Stimulated activated CD8-positive, alpha-beta memory T cell treated with anti-CD3 and anti-CD28 coated beads, Interleukin-4, amount 100 ng/mL, for 1 hour (primary cell): ENCODE measurements at places on chromosomes 1 and 21.

DNA sequence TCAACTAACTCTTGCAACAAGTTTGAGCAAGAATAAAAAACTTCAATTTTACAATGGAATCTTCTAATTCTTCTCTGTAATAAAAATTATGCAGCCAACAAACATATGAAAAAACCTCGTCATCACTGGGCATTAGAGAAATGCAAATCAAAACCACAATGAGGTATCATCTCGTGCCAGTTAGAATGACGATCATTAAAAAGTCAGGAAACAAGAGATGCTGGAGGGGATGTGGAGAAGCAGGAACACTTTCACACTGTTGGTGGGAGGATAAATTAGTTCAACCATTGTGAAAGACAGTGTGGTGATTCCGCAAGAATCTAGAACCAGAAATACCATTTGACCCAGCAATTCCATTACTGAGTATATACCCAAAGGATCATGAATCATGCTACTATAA is 327.5 kb upstream of the LYPLAL1 start:
- no peak for DNase-seq

DNA sequence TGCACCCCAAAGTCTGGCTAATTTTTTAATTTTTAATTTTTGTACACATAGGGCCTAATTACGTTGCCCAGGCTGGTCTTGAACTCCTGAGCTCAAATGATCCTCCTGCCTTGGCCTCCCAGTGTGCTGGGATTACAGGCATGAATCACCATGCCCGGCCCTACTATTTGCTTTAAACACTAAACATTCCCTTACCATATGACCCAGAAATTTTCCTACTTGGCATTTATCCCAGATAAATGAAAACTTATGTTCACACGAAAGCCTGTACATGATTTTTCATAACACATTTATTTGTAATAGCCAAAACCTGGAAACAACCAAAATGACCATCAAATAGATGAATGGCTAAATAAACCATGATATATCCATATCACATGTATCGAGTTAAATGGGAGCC is 35.8 kb downstream of the NDUFS5 start:
- no peak for DNase-seq

DNA sequence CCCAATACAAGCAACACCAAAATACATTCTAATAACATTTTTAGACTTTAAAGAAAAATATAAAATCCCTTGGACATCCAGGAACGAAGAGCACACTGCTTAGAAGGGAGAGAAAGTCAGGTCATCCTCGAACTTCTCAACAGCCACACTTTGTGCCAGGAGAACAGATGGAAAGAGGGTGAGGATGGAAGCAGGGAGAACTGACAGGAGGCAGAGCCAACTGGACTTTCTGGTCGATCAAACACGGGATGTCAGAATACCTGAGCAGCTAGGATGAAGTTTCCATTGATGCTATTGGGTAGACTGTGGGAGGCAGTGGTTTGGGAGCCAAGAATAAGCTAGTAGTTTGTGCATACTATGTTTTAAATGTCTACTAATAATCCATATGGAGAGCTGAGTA is 111.4 kb downstream of the TOMM20 start:
- DNase-seq, result no peak

DNA sequence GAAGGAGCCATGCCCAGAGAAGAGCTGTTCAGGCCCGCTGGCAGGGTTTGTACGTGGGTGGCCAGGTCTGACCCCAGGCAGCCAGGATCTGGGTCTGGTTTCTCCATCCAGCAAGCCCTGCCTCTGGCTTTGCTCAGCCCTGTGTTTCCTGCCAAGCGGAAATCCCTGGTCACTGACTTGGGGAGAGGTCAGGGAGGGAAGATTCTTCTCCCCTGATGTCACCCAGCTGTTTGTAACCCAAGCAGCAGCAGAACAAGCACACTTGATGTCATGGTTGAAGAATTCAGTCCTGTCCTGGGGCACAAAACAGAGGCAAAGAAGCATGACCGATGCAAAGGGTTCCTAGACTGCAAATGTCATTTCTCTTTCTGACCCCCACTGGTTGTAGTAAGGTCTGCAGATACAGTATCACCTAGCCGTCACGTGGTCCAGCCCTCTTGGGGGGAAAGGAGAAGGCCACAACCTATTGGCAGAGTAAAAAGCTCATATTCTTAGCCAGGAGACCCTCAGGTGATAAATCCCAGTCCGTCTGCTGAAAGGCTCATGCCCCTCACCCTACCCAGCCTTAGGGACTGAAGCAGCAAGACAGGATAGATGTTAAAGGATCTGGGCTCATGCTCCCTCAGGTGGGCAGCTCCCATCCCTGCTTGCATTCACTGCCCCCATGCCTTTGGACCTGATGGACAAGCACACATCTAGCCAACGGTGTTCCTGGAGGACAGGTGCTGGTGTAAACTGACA is 120.9 kb downstream of the SYT2 start:
- no peak for DNase-seq

- no peak for DNase-seq
Measured at GRCh38 chr1:30695439-30695841, 27.9 kb downstream of the MATN1 start.

- DNase-seq, result no peak
Measured at GRCh38 chr1:27545271-27545670, 55.3 kb upstream of the WASF2 start.

DNA sequence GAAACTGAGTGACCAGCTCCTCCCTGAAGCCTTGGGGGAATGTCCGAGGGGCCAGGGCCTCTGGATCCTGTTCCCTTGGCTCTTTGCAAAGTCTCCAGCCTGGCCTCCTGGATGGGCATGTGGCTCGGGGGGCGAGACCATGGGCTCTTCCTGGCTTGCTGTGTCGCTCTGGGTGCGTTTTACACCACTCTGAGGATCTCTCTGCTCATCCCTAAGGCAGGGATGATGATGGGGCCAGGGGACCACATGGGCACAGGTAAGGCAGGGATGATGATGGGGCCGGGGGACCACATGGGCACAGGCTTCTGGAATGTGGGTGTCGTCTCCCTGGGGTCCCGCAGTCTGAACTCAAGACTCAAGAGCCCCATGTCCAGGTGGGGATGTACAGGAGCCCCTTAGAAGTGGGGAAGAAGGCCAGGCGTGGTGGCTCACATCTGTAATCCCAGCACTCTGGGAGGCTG is 17.7 kb downstream of the TP73 start:
- DNase-seq, result no peak

DNA sequence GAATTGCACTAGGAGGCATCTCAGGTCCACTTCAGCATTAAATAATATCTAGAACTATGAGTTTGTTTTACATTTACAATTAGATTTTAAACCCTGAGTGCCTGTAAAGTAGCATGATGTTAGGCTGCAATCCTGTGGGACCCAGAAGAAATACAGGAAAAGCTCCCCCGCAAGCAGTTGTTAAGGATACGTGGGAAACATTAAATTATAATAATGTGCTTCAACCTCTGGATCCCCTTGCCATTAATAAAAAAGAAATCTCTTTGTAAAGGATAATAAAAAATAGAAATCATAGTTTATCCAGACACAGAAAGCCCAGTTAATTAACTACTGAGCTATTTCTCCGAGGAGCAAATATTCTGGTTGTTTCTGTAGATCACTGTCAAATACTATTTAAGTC is 106.0 kb downstream of the PCNX2 start:
- DNase-seq, result no peak

DNA sequence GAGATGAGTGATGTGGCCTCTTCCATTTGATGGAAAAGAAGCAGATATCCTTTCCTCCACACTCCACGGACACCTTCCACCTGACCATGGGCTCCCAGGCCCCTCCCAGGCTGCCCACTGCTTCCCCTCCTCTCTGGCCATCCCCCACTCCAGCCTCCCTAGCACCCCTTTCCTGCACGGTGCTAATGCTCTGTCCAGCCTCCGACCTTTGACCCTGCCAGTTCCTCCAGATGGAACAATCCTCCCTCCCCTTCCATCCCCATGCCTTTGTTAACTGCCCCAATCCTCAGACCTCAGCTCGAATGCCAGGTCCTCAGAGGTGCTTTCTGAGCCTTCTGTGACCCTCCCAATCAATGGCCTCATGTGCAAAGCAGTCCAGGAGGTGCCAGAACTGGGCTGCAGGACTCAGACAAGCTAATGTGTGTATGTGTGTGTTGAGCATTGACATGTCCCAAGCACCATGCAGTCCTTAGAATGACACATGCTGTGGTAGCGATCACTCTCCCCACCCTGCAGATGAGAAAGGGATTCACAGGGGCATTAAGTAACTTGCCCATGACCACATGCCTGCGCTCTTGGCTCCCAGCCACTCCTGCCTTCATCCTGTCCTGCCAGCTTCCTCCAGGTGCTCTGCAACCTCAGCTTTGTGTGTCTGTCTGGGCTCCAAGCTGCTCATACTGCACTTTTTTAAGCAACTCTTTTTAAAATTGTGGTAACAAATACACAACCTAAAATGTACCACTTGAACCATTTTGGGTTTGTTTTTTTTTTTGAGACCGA is 63.5 kb upstream of the EDN2 start:
- no peak for DNase-seq

- no peak for DNase-seq
Measured at GRCh38 chr21:15010645-15011044, 54.2 kb downstream of the NRIP1 start.

- no peak for DNase-seq
Measured at GRCh38 chr1:61368876-61369275, 286.5 kb downstream of the NFIA start.
